ENCODE measurements at places on chromosomes 3 and 15.

- peak; percentile 56 for DNase-seq
Measured at GRCh38 chr3:34261001-34261385, 462.6 kb downstream of the PDCD6IP start.

DNA sequence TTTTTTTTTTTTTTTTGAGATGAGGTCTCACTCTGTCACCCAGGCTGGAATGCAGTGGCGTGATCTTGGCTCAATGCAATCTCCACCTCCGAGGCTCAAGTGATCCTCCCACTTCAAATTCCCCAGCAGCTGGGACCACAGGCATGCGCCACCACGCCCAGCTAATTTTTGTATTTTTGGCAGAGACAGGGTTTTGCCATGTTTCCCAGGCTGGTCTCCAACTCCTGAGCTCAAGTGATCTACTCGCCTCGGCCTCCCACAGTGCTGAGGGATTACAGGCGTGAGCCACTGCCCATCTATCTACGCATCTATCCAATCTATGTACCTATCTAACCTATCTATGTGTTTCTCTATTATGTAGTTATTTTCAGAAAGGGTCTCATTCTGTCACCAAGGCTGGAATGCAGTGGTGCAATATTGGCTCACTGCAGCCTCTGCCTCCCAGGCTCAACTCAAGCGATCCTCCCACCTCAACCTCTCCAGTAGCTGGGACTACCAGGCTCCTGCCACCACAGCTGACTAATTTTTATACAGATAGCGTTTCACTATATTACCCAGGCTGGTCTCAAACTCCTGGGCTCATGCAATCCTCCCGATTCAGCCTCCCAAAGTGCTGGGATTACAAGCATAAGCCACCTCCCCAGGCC is 20.2 kb upstream of the GPX1 start:
- DNase-seq = peak; percentile 86

DNA sequence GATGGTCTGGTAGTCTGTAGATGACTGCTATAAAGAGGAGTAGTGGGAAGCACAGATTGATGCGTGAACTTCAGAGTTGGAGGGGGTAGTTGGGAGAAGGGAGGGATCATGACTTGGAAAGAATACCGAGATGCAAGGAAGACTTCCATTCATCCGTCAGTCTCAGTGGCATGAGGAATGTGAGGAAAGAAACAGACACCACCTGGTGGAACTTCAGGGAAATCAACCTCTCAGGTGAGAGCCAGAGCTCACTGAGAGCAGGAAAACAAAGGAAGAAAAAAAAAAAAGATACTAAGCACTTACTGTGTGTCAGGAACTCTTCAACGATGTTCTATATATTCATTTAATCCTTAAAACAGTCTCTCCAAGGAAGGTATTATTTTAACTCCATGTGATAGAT is 172.4 kb downstream of the OXSM start:
- DNase-seq = no peak

GRCh38 chr3:182451871-182452270 is 341.4 kb upstream of the ATP11B start:
- DNase-seq = no peak

DNA sequence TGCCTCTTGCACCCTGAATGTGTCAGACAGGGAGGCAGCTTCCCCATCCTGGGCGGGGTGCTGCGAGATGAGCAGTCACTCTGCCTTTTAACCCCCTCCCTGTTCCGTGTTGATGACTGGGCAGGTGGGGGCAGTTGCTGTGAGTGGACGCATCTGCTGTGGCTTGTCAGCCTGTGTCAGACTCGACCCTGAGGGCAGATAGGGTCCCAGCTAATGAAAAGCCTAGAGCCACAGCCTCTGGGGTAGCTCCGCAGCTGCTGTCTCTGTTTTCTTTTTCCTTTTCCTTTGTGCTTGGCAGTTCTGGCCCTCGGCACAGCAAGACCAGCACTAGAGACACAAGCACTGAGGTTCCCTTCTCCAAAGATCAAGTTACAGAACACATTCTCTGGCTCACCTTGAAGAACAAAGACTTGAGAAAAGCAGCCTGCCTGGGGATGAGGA is 43.0 kb upstream of the GLCE start:
- no peak for DNase-seq

DNA sequence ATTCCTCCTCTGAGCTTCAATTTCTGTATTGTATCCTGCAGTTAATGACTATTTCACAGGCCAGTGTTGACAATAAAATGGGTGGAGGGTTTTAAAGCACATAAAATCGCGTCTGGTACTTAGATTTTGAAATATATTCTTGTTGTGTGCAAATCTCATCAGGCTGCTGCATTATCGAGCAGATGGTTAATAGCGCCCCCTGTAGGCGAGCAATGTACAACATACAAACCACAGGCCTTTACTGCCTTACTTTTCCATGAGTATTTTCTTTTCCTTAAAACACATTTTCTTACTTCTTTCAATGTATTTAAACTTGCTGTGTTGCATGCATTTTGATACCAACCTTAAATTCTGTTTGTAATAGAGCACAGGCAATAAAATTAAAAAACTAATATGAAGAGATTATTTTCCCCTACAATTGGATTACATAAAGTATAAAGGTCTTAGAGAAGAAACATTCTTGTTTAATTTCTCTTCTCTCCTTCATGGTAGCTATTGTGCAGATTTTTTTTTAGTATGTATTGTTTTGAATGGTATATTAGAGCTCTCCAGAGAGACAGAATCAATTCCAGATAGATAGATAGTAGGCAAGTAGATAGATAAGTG is 608.4 kb downstream of the CADM2 start:
- peak; percentile 39 for DNase-seq

- peak; percentile 49 for DNase-seq
Measured at GRCh38 chr15:41115161-41115651, 874 bp downstream of the INO80 start.
